Activated gamma-delta T cell treated with anti-CD3 and anti-CD28 coated beads, Interleukin-2, amount 50 U/mL, for 16 hours (primary cell): ENCODE measurements at places on chromosomes 13 and 19.

DNA sequence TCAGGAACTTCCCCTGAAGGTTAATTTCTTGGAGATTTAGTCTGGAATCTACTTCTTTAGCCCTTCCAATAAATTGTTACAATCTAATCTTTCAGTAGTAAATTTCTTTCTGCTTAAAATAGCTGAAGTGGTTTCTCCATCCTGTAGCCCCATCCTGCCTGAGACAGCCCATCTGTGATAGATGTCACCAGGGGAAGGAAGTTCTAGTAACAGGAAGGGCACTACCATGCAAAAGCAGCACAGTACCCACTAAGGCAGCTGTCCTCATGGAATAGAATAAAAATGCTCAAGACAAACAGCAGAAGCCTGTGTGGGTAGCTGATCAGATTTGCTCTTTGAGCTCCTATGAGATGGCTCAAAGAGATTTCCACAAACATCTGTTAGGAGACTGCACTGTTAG lies 1036.5 kb downstream of the SLITRK5 start:
- DNase-seq: no peak

DNA sequence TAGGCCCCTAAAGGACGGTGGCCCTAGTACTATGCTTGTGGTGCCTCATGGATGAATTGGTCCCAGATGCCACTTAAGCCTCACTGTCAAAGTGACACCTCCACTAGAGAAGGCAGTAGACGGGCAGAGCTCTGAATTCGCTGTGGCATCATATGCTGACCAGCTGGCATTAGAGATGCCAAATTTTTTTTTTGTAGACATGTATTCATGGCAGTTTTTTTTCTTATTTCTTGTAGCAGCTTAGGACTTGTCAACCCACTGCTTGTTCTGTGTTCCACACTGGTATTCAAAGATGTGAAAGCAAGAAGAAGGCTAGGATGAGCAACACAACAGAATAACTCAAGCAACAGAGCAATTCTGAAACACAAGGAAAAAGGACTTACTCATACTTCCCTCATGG lies 212.5 kb downstream of the DLEU7 start:
- no peak for DNase-seq

GRCh38 chr13:50463719-50464118 lies 379.8 kb downstream of the DLEU7 start:
- DNase-seq: no peak

DNA sequence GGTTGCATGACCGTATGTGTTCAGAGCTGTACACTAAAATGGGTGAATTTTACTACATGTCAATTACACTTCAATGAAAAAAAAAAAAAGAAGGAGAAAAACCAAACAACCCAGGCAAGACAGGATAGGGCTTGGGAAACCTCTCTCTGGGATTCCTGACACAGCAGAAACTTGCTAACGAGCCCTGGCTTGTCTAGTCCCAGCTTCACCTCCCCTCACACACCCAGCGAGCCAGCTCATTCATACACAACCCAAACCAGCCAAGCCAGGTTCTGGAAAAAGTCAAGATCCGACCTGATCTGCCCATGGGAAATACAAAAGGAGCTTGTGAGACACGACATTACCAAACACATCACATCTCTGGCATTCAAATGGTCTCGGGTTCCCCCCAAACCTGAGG lies 3.7 kb upstream of the TECR start:
- DNase-seq: no peak

- DNase-seq: no peak
Observed at GRCh38 chr19:17686592-17687024, 1.5 kb downstream of the UNC13A start.

DNA sequence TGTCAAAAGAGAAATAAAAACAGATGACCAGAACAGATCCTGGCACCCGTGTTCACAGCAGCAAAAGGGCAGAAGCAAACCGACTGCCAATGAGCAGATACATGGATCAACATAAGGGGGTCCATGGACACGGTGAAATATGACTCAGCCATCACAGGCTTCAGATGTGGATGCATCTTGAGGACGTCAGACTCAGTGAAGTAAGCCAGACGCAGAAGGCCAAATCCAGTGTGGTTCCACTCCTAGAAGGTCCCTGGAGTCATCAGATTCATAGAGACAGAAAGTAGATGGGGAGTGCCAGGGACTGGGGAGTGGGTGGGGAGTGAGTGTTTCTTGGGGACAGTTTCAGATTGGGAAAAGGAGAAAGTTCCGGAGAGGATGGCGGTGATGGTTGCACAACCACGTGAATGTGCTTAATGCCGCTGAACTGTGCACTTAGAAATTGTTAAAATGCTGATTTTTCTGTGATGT lies 28.8 kb upstream of the SEMA6B start:
- DNase-seq: no peak

DNA sequence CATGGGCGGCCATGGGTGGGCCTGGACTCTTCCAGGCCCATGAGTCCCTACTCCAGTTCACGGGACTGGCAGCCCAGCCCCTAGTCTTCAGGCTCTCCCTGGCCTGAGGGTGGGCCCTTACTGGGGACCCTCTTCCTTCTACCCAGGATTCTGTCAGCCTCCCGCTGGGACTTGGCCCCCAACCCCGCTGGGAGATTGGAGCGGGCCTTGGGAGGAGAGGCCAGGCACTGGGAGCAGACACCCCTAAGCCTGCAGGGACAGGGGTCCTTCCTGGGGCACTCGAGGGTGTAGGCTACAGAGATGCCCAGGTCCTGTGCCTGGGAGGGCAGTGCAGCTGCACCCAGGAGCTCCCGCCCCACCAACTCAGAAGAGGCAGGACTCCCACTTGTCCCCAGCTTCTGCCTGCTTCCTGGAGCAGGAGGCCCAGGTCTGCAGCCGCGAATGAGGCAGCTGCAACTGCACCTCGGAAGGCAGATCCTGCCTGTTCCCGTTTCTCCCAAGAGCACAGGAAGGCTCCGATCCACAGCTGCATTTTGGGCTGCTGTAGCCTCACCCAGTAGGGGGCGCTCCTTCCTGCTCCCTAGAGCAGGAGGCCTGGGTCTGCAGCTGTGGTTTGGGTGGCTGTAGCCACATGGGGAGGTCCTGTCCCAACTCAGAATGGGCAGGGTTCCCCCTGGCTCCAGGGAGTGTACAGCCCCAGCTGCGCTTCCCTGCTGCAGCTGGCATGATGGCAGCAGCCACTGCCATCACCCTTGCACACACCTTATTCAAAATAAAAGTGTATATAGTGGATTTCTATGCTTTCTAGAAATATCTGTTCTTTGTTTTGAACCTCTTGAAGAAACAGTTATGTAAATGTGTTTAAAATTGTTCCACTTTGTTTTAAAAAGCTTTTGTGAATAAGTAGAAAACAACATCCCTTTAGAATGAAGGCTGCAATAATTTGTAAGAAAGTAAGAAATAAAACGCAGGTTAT lies 46.8 kb downstream of the TEX26 start:
- DNase-seq: peak; percentile 2

- no peak for DNase-seq
Observed at GRCh38 chr13:85386424-85386823, 412.8 kb downstream of the SLITRK6 start.

DNA sequence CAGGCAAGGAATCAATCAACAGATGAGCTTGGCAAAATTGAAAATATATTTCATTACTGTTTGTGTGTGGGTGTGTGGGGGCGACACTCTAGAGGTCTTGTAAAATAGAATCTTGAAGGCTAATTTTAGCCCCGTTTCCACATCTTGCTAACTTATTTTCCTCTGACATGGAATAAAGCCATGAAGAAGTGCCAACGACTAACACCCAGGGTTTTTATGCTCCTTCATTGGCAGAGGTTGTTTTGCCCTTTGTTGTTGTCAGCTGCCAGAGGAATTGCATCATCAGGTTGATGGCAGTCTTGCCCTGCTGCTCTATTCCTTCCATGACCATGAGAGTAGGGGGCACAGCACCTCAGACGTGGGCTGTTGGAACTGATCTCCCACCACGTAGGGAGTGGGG lies 30.6 kb upstream of the FAM216B start:
- DNase-seq: no peak

DNA sequence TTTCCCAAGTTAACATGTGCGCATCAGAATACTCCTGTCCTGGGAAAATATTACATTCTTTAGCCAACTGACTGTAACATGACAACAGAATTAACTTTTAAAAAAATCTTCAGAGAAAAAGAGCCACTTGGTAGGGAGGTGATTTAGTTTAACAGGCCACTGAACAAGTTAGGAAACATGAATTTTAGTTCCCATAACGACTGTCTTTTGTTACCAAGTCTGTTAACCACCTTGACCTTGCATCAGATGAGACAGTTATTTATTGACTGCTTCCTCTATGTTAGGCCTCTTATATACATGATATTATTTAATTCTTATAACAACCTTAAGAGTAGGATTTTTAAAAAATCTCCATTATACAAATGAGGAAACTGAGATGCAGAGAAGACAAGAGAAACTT lies 268.6 kb downstream of the NDFIP2 start:
- no peak for DNase-seq

GRCh38 chr19:7145494-7145893 lies 76.0 kb downstream of the ZNF557 start:
- no peak for DNase-seq

- DNase-seq: no peak
Observed at GRCh38 chr13:77871596-77871995, 47.0 kb downstream of the EDNRB start.

GRCh38 chr19:53657330-53657729 lies 25.5 kb downstream of the DPRX start:
- DNase-seq: no peak

- no peak for DNase-seq
Observed at GRCh38 chr13:93425411-93425810, 198.8 kb downstream of the GPC6 start.

GRCh38 chr13:42567906-42568305 lies 6.0 kb upstream of the TNFSF11 start:
- no peak for DNase-seq

GRCh38 chr19:17107546-17108452 lies 32.2 kb downstream of the MYO9B start:
- DNase-seq: no peak
